Effector memory CD4-positive, alpha-beta T cell (primary cell): ENCODE measurements at places on chromosomes 7 and 10.

GRCh38 chr10:110686047-110686446 lies 41.9 kb downstream of the RBM20 start:
- no peak for DNase-seq

DNA sequence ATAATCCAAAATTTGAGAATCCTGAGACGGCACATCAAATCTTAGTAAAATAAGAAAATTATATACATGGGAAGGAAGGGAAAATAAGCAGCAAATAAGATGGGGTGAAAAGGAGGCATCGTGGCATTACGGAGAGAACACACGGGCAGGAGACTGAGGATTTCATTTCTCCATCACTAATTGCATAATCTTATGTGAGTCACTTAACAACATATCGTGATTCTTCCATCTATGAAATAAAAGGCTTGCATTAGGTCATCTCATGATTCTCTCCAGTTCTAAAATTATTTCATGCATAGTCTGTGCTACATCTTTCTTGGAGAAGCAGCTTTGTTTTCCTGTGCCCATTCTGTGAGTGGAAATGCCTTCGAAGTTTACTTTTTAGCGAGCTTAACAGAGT lies 288.7 kb downstream of the LRMDA start:
- no peak for DNase-seq

- DNase-seq: no peak
These were observed 102.9 kb downstream of the CRPPA start for GRCh38 chr7:16318463-16318862.

DNA sequence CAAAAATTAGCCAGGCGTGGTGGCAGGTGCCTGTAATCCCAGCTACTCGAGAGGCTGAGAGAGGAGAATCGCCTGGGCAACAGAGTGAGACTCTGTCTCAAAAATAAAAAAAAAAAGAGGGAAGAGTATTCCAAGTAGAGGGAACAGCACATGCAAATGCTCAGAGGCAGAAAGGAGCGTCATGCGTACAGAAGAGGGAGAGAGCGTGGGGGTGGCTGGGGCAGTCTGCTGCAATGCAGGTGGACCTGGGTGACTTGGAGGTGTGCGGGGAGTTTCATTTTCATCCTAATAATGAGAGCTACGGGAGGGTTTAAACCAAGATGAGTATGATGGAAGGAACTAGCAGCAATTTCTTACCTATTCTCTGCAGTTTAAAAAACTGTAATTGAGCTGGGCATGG lies 28.8 kb downstream of the CLIP2 start:
- no peak for DNase-seq

GRCh38 chr10:35928748-35929147 lies 286.7 kb upstream of the FZD8 start:
- no peak for DNase-seq

- no peak for DNase-seq
These were observed 11.7 kb downstream of the PLAC9 start for GRCh38 chr10:80144067-80144695.

DNA sequence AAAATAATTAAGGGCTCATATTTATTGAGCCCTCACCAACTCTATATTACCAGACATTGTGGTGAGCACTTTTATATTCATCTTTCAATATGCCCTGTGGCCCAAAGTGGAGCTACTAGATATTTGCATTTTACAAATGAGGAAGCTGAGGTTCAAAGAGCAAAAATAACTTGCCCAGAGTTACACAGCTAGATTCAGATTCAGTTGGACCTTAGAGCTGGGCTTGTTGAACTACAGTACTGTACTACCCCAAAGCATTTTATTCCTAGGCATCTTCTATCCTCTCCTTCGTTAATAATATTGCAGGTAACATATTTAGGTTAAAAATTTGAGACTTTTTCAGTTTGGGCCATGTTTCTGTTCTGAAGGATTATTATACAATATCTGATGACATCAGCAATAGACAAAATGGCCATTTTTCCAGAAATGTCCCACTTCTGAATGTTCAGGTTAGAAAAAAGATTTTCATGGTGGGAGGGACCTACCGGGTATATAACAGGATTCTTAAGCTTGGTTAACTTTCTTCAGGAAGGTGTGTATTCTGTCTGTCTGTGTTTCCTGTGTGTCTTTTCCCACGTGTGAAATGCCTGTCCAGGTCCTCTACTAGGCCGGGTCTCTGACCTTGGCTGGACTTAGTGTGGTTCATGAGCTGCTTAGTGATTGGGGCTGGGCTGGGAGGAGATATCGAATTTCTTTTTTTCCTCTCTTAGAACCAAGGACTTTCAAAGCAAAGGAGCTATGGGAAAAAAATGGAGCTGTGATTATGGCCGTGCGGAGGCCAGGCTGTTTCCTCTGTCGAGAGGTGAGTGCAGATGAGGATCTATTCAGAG lies 13.6 kb downstream of the PRXL2A start:
- no peak for DNase-seq

- no peak for DNase-seq
These were observed 281.7 kb downstream of the KLF6 start for GRCh38 chr10:3503299-3503698.

DNA sequence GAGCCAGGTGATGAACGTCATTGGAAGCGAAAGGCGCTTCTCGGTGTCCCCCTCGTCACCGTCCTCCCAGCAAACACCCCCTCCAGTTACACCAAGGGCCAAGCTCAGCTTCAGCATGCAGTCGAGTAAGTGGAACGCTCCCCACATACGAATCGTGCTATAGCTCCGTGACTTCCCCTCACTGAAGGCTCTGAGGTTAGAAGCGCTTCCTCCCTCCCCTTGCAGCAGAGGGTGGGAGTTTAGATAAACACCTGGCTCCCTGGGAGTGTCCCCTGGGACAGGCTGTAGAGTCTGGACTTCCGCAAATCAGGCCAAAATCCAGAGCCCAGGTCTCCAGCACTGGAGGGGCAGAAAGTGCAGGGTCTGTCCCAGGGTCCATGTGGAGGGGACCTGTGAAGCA lies 105.0 kb upstream of the NPS start:
- no peak for DNase-seq

- no peak for DNase-seq
These were observed 242.6 kb downstream of the GLRX3 start for GRCh38 chr10:130378556-130379400.

- DNase-seq: no peak
These were observed 11.8 kb downstream of the ZAN start for GRCh38 chr7:100745184-100745583.

GRCh38 chr10:88408096-88408495 lies 175.0 kb downstream of the RNLS start:
- DNase-seq: no peak

DNA sequence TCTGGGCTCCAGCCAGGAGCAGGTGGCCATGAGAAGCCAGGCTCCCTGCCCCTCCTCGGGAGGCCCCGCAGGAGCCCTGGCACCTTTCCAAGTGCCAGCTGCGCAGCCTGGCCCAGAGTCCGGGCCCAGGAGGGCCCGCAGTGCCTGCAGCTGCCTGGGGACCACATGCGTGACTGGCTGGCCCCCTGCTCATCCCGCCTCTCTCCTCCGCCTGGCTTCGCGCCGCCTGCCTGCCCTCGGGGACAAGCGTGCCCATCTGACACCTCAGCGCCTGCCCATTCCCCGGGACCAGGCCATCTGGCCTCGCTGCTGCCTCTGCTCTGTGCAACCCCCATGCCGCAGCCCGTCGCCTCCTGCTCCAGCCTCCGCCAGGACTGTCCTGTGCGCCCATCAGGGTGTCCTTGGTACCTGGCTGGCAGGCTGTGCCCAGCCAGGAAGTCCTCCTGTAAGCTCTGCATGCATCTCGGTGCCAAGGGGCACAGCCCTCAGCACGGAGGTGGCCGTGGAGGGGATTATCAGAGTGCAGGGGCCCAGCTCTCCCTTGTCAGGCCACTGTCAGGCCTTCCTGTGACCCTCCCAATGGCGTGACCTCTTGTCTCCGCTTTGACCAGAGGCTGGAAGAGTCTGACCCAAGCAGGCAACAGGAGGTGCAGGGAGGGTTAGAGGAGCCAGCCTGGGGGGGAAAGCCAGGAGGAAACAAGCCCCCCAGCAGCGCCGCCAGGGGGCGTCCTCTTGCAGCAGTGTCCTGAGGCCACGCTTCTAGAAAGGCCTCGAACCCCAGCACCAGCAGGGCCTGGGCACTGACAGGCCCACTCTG lies 50.5 kb downstream of the TMEM209 start:
- no peak for DNase-seq

- DNase-seq: no peak
These were observed 76.0 kb downstream of the DIP2C start for GRCh38 chr10:613271-614138.

DNA sequence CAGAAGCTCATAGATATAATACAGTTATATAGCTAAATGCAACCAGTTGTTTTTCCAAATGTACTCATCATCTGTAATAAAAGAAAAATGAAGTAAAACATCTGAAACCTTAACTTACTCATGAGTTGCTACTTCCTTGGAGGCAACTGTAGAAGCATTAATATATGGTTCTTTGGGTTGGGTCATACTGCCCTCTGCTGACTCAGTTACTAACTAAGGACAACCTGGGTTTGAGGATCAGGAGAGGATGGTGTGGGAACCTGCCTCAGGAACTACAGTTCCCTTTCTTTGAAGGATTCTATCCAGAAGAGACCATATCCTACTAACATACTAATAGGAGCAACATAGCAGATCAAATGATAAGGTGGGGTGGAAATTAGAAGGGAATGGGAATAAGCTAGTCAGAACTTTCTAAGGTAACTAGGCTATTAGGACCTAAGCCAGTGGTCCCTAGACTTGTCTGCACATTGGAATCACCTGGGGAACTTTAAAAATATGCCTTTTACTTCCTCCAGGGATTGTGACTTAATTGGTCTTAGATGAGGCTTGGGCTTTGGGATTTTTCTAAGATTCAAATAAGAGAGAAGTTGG lies 20.7 kb downstream of the COX15 start:
- no peak for DNase-seq

DNA sequence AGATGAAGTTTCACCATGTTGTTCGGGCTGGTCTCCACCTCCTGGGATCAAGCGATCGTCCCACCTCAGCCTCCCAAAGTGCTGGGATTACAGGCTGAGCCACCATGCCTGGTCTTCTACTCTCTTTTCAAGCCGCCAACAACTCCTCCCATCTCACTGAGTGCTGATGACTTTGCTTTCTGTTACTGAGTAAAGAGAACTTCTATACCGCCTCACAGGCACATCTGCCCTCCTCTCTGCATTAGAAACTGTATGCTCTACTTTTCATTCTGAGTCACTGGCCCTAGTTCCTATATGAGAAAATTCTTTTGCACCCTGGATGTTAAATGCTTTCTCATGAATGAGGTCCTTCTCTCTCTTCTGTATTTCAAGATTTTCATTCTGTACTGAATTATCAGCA lies 2.2 kb upstream of the ZNF239 start:
- DNase-seq: no peak

DNA sequence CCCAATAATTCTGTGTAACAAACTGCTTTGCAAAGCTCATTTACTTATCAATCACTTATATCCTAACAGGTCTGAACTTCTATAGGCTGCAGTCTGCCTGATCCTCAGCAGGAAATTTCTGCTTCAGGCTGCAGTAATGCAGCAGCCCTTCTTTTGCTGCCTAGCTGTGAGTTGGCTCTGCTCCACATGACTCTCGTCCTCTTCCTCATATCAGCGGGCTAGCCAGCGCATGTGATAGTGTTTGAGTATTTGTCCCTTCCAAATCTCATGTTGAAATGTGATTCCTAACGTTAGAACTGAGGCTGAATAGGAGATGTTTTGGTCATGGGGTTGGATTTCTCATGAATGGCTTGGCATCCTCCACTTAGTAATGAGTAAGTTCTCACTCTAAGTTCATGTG lies 387.8 kb downstream of the SEMA3D start:
- DNase-seq: no peak

DNA sequence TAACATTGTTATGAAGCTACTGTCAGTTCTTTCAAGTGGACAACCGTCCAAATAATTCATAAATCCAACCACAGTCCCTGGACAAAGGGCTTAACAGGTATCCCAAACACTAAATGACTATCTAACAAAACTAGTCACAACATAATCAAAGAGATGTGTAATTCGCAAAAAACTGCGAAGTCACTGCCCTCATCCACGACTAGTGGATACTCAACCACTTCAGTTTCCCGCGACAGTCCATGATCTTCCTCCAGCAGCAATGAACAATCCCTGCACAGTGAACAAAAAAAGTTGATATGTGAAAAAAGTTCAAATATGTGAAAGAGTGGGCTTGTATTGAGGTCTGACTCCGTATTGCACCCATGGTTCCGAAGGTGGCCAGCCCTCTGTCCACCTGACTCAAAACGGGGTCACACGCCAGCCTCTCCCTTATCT lies 287 bp downstream of the DCLRE1A start:
- no peak for DNase-seq

DNA sequence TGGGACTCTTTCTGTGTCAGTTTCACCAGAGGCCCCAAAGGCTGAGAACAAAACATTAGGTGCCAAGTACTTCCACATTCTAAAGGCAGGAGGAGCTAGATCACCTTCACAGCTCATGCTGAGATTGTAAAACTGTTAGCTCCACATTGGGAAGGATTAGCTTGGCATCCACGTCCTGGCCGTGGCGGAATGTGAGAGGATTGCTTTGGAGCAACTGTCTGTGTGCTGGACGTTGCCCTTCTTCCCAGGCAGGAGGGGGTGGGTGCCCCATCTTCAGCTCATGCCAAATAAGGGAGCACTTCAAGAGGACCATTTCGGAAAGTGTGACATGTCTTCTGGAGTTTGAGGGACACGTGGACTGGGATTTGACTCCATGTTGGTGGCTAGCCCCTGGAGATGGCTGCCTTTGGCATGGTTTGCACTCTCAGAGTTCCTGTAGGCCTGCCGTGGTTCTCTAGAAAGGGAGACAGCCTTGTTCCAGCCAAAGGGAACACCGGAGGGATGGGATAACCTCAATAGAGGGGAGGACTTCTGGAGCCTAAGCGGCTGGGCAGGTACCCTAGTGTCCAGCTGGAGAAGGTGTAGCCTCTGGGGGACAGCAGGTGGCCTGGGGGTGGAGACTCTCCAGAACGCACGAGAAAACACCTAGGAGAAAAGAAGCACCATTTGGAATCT lies 19.9 kb upstream of the FMC1 start:
- no peak for DNase-seq

DNA sequence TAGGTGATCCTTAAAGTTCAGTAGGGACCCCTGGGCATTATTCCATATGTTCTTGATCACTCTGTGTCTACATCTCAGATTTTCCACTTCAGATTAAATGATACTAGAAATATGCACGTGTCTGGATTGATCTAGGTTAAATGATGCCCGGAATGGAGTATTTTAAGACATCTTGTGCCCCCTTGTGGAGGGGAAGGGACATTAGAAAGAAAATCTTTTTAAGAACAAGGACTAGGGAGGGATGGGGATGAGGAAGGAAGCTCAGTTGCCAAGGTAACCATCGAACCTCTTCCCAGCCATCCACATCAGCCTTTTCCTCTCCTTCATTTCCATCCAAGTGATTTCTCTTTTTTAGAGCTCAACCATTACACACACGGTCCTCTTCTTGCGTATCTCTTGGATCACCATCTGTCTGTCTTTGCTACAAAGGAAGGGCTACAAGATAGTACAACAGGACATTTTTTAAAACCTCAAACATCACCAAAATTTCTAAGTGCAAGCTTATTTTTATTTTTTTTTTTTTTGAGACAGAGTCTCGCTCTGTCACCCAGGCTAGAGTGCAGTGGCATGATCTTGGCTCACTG lies 40.5 kb downstream of the PRSS2 start:
- DNase-seq: peak; percentile 38
